ENCODE measurements at places on chromosomes 12 and 14. TPM values are rescaled to one million over a fixed set of nuclear protein-coding genes. Genes with fewer than 3 reads are reported as not detected.

Gene SIX1
- 7.1 TPM for total RNA-seq

Gene COL2A1
- 0.18 TPM for total RNA-seq

Gene TPH2
- not detected for total RNA-seq

Gene ADGRD1
- total RNA-seq: 0.56 TPM

Gene HRK
- total RNA-seq: 1.6 TPM

Gene ACOT6
- total RNA-seq: not detected

Gene PAPLN
- total RNA-seq: 4.0 TPM

Gene FAM181A
- total RNA-seq: not detected

Gene PRICKLE1
- 0.61 TPM for total RNA-seq

Gene NEUROD4
- total RNA-seq: not detected

Gene ACVRL1
- 0.11 TPM for total RNA-seq

Gene DEGS2
- total RNA-seq: 2.7 TPM

Gene KRT6A
- total RNA-seq: 12.3 TPM

Gene CDKN1B
- total RNA-seq: 14.2 TPM

Gene AQP2
- not detected for total RNA-seq

Gene PLEKHA5
- total RNA-seq: 8.3 TPM

Gene NRXN3
- 1.3 TPM for total RNA-seq

Gene GDF3
- total RNA-seq: not detected

Gene ZDHHC22
- total RNA-seq: 0.20 TPM

Gene NRL
- total RNA-seq: 0.80 TPM

Gene CDK17
- 12.1 TPM for total RNA-seq

Gene RPGRIP1
- total RNA-seq: 0.15 TPM

Gene PLD4
- not detected for total RNA-seq

Gene HOXC12
- total RNA-seq: not detected

Gene TGM1
- total RNA-seq: 0.98 TPM

Gene C14orf132
- total RNA-seq: 9.9 TPM

Gene TSPAN19
- not detected for total RNA-seq

Gene C3AR1
- total RNA-seq: not detected

Gene SLC6A13
- 0.25 TPM for total RNA-seq

Gene CATSPERB
- not detected for total RNA-seq

Gene MDM2
- 100 TPM for total RNA-seq

Data from A549 treated with dexamethasone at 1 μM for 4 hours (cell line).